ENCODE measurements at places on chromosomes 16 and 17.

DNA sequence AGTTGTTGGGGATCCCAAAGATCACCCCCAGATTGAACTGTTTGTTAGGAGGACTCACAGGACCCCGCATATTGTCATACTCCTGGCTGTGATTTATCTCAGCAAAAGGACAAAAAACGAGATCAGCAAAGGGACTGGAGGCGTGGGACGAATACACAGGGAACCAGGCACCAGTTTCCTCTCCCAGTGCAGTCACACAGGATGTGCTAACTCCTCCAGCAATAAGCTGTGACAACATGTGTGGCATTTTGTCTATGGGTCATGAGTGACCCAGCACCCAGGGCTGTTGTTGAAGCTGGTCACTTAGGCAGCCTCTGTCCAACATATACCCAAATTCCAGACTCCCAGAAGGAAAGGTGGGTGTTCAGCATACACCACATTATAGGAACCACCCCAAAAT, 60.9 kb downstream of the CPPED1 start:
- DNase-seq: no peak

DNA sequence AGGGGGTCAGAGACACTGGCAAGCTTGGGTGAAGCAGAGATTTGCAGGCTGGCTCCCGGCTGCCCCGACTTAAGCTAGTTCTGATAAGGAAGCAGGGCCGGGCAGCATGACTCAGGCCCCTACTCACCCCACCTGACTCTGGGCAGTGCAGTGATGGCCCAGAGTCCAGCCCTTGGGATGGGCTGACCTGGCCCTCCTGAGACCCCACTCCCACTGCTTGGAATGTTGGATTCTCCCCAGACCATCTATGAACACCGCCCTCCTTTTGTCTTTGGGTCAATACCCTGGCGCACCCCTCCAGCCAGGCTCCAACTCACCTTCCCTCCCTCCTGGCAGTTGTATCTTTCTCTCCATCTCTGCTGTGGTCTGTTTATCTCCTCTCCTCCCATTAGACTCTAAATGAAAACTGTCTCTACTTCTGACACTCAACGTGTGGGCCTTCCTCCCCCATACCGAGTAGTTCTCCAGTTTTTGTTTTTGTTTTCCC, 21.0 kb downstream of the LGALS3BP start:
- DNase-seq: no peak

- DNase-seq: peak; percentile 70
Observed at GRCh38 chr17:40327244-40327729, 18.3 kb downstream of the RARA start.

- DNase-seq: no peak
Observed at GRCh38 chr17:39750131-39751015, 12.6 kb downstream of the GRB7 start.

DNA sequence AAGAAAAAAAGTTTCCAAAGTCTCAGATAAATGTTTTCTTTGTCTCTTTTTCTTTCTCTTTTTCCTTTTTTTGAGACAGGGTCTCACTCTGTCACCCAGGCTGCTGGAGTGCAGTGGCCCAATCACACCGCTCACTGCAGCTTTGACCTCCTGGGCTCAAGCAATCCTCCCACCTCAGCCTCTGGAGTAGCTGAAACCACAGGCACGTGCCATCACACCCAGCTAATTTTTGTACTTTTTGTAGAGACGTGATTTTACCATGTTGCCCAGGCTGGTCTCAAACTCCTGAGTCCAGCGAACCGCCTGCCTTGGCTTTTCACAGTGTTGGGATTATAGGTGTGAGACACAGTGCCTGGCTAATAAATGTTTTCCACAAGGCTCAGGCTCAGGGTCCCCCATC, 53.3 kb upstream of the KSR1 start:
- DNase-seq: no peak

DNA sequence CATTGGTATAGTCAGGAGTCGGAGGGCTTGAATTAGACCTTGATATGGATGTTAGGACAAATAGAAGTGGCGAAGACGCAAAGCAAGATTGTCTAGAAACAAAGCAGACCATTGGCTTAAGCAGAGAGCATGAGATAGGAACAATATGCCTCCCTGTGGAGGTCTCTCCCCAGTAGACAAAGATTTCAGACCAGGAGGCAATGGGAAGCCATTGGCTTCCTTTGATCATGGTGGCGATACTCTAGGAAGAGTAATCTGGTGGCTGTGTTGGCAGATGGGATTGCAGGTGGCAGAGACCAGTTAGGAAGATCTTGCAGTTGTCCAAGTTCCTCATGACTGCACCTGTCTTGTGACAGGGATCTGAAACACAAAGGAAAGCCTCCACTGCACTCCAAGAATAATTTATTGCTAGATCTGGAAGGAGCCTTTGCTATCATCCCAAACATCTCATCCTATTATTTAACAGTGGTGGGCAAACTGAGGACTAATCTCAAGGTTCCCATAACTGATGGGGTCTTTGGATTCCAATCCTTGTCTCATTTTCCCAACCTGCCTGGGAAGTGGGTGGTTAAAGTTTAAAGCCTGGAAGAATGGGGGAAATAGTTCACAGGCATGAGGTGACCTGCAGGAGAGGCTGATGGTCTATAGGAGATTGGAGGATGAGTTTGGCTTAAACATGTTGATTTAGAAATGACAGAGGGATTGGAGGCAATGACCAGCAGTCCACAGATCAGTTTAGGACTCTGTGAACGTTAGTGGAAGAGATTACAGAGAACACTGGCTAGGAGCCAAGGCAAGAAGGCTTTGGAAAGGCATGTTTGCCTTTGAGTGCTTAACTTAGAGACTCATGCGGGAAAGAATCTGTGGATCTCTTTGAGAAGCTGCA, 37.0 kb downstream of the HLF start:
- DNase-seq: no peak

- DNase-seq: no peak
Observed at GRCh38 chr17:31541559-31541958, 150.1 kb downstream of the RAB11FIP4 start.

GRCh38 chr16:84324434-84325262, 30.0 kb downstream of the WFDC1 start:
- no peak for DNase-seq

- no peak for DNase-seq
Observed at GRCh38 chr17:81443269-81443668, 48.0 kb downstream of the BAHCC1 start.

GRCh38 chr16:77062878-77063675, 127.9 kb upstream of the MON1B start:
- DNase-seq: no peak

DNA sequence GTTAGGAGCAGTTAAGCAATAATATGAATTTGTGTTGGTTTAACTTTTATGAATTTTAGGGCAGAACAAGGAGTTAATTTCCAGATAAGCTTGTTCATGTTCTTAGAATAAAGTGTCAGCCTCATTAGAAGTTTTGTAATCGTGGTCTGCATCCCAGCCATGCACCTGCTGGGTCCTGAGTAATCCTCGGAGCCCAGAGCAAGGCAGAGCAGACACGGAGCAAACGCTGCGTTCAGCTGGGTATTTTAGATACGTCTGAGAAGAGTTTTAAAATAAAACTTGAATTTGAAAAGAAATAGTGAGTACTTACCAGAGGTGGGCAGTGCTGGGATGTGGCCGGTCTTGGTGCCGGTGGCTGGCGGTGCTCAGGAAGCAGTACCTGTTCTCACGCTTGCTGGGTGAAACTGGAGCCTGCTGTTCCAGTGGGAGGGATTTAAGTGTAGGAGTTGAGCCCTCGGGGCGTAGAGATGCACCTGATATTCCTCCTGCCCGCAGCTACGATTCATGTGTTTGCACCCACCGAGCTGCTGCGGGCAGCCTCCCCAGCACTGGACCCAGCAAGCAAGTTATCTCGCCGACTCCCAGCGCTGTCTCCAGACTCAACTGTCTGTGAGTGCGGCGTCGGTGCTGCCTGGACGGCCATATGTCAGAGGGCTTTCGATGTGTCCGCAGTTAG, at the start of gene ZNF750:
TSS of gene ZNF750 (minus strand) at position 406 of the 676 bp plus-strand sequence. CDS start 7,568 bp downstream, outside the sequence.
- no peak for DNase-seq

GRCh38 chr17:45048795-45049563, 2.5 kb downstream of the DCAKD start:
- no peak for DNase-seq

DNA sequence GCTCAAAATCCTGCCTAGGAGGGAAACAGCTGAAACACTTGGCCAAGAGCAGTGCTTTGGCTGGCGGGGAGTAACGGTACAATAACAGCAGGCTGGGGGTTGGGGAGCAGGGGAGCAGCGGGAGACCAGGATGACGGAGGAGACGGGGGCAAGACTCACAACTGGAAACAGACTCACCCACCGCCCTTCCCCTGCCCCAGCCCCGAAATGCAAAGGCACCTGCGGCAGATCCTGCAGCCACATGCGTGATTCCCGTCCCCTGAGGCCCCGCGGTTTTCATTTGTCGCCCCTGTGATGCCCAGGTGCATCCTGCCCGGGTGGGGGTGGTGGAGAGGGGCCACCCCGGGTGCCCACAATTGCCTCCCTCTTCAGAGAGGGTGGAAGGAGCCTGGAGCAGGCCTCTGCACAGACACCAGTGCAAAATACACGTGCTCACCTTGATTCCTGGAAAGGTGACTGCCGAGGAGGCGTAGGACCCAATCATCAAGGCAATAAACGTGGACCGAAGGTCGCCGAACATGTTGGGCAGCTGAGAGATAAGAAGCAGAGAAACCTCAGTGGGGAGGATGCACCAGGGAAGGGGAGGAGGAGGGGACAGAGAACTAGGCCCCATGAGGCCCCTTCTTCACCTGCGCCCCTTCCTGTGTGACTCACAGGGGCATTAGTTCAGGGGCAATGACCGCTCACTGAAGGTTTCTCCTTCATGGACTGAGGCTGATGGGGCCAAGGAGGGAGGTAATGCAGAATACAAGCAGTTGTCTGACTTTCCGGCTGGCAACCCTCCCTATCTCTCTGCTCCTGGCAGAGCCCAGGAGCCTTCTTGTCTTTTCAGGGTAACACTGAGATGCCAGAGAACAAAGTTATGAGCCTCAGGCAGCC, 30.4 kb upstream of the PITPNA start:
- no peak for DNase-seq

DNA sequence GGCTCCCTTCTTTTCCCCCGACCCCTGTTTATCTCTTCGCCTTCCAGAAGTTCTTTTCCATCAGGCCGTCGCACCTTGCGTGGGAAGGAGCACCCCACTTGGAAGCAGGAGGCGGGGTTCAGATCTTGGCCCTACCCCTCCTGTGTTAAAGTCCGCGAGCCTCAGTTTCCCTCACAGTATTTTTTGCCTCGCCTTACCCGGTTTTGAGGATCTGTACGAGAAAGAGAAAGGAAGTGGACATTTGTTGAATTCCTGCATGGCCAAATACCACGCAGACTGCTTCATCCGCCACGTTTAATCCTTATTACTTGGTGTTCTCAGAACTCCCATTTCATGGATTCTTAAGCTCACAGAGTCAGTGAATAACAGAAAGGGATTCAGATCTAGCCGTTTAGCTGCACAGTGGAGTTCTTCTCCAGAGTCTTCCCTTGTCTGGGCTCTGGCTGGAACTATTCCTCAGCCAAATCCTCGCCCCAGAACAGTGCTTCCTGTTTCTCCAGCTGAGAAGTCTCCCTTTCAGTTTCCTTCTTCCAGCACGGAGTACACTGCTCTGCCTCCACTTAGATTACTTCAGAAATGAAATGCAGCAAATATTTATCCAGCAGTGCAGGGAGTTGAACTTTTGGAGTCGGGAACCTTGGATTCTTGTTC, 590 bp downstream of the TMEM219 start:
- DNase-seq: no peak

DNA sequence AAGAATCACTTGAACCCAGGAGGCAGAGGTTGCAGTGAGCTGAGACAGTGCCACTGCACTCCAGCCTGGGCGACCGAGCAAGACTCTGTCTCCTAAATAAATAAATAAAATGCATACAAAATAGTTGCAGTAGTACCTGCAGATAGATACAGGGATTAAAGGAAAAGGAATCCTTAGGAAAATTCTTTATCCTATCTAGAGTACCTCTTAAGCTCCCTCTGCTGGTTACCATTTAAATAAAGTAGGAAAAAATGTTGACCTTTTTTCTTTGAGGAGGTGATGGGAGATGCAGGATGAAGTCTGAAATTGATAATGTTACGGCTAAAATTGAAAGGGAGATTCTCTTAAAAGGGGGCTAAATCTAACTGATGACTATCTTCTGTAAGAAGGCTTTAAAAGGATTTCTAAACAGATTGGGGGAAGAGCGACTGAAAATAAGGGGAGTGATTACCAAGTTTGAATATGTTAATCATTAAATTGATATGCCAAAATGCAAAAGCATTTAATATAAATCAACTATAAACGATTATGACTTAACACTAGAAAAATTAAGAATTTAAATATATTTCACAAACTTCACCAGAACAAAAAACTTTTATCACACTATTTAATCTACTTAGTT, 29.4 kb downstream of the C16orf87 start:
- DNase-seq: no peak

- DNase-seq: peak; percentile 62
Observed at GRCh38 chr17:51128076-51128475, 7.4 kb upstream of the SPAG9 start.

- DNase-seq: peak; percentile 86
Observed at GRCh38 chr16:1723450-1724147, 17.6 kb downstream of the MAPK8IP3 start.

DNA sequence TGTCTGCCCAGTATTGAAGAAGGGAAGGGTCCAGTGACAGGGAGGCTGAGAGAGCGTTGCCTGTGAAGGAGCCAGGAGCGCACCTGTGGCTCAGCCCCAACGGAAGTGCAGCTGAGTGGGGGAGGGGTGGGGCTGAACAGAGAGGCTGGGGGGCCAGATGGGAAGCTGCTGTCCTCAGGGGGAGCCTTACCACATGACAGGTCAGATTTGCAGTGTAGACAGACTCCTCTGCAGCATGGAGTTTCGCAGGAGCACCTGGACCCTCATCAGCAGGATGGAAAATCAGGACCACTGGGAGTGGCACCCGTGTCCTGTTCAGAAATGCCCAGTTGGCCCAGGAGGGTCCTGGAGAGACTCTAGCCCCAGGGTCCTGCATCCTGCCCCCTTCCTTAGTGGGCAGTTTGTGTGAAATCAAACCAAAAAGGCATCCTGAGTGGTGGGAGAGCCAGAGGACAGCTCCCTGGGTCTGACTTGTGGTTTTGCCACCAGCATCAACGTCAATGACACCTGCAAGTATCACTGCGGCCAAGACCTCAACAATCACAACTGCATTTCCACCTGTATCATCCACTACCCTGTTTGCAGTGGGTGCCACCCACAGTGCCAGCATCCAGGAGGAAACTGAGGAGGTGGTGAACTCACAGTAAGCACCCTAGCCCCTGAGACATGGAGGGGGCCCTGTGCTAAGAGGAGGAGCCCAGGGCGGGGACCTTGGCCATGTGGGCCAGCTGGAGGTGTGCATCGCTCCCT, 7.8 kb downstream of the CD300A start:
- DNase-seq: no peak

GRCh38 chr16:67803894-67804293, 2.5 kb downstream of the RANBP10 start:
- no peak for DNase-seq

GRCh38 chr16:89906140-89907025, 12.3 kb upstream of the MC1R start:
- no peak for DNase-seq

All from activated CD4-positive, alpha-beta T cell treated with anti-CD3 and anti-CD28 coated beads, Interleukin-2, amount 10 ng/mL, durations not matched to agents 24 days and 14 days (primary cell).